ENCODE measurements at places on chromosomes 4 and X.

DNA sequence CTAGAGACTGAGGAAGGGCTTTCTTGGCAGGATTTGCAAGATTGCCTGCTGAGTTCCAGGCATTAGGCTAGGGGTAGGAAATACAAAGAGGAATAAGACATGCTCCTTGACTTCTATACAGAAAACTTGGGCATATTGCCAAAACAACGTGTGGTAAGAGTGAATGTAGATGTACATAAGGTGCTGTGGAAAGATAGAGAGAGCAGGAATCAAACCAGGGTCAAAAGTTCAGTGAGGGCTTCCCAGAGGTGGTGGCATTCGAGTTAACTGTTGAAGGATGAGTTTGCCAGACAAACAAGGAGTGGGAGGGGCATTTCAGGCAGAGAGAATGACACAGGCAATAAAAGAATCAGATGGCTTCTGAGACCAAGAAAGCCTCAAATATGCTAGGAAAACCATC, 187.9 kb downstream of the KDR start:
- no peak for DNase-seq

DNA sequence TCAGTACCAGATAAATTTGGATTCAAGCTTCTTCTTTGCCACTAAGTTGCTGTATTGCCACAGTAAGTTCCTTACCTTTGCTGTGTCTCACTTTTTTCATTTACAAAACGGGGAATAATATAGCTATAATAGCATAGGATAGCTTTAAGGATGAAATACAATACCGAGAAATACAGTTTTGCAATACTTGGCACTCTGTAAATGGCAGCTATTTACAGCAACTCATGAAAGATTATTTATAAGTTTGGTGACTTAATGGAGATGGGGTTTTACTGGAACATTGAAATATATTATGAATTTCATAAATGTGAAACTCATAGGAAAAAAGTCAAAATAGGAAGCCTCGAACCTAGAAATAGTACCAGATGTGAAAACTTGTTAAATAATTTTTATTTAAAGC, 27.6 kb downstream of the ANXA10 start:
- no peak for DNase-seq

GRCh38 chrX:19624739-19625138, 109.4 kb upstream of the MAP3K15 start:
- DNase-seq, result no peak

- DNase-seq, result no peak
Measured at GRCh38 chr4:46889410-46889809, 19.6 kb downstream of the COX7B2 start.

GRCh38 chr4:8427761-8428287, 12.7 kb downstream of the ACOX3 start:
- DNase-seq, result no peak

GRCh38 chr4:7841894-7842293, 97.8 kb downstream of the AFAP1 start:
- DNase-seq, result no peak

DNA sequence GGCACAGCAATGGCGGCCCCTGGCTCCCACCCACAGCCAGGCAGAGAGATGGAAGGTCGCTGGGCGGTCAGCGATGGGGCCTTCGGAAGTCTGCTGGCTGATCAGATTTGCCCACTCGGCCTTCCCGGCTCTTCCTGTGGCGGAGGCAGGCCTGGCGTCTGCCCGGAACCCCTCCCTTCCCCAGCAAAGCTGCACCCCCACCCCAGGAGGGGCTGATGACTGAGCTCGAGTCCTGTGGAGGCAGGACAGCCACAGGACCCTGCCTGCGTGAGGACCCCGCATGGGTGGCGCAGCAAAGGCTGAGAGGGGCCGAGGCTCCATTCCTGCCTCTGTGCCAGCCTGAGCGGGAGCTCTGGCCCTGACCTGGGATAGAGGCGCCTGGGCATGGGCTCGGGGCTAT, 34.8 kb downstream of the TACC3 start:
- DNase-seq, result no peak

DNA sequence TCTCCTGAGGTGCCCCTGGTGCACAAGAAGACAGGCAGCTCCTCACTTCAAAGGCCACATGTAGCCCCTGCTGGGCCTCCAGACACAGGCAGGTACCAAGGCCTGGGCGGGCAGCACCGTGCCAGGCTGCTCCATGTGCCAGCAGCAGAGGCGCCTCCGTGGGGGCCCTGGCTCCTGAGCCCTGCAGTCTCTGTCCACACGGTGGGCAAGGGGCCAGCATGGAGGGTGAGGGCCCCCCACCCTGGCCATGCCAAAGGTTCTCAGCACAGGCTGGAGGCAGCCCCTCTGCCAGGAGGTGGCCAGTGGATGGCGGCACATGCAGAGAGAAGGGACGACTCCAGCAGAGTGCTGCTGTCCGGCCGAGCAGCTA, 72.6 kb downstream of the FAM53A start:
- DNase-seq, result no peak

DNA sequence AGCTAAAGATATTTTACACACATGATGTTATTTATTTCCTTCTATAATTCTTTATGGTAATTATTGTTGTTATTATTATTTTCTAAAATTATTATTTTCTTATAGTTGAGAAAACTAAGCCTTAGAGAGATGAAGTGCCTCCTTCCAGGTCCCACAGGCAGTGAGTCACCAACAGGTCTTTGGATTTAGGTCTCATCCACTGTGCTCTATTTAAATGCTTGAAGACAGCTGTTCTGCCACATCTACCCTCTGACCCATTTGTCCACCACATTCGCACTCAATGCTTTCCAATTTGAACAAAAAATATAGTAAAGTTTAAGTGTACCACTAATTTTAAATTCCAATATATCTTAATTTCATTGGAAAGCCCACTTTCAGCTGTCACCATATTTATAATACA, 566.4 kb downstream of the PPARGC1A start:
- no peak for DNase-seq

DNA sequence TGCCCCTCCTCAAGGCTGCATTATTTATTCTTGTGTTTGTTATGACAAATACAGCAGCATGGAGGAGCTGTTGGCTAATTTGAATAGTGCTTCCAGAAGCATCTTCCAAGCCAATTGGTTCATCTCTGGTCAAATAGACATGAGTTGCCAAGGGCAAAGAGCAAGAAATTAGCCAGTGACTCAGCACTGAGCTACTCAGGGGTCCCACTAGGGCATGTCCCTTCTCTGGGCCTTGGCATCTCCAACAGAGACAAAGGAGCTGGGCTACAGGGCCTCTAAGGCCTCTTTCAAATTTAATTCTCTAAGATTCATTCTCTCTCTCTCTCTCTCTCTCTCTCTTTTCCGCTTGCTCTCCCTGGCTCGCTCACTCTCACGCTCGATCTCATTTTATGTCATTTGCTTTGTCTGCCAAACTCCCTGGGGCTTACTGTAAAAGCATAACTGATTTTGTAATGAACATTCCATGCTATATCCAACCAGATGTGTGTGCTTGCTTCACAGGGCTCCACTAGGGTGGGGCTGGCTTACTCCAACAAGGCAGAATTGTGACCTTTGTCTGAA, 86.7 kb upstream of the MAGEA4 start:
- DNase-seq, result no peak
